ENCODE measurements at places on chromosomes 7 and 10.
A peak's percentile ranks its signal among the peaks of the same experiment; 100 is the strongest.

GRCh38 chr7:12957487-12957886 is 270.1 kb downstream of the ARL4A start:
- DNase-seq = no peak

DNA sequence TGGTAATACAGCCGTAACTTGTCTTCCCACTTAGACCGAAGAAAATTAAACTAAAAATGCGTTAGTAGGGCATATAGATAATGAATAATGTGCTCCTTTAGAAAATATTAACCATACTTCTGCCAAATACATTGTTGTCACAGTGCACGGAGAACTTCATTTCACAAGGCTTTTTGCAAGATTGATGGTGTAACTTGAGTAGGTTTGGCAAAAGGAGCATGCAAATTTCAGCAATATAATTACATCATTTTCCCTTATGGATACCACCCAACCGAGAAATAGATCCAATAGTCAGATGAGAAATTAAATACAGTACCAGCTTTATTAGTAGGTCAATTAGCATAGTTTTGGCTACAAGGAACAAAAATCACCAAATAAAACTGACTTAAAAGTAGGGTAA is 792.6 kb upstream of the C7orf33 start:
- DNase-seq = no peak

- no peak for DNase-seq
Measured at GRCh38 chr10:1549591-1550290, 187.6 kb downstream of the ADARB2 start.

- DNase-seq = no peak
Measured at GRCh38 chr7:38675494-38676106, 44.4 kb upstream of the AMPH start.

- DNase-seq = no peak
Measured at GRCh38 chr7:15085366-15085765, 182.8 kb upstream of the DGKB start.

GRCh38 chr10:49347342-49347741 is 48.4 kb downstream of the C10orf71 start:
- DNase-seq = no peak

DNA sequence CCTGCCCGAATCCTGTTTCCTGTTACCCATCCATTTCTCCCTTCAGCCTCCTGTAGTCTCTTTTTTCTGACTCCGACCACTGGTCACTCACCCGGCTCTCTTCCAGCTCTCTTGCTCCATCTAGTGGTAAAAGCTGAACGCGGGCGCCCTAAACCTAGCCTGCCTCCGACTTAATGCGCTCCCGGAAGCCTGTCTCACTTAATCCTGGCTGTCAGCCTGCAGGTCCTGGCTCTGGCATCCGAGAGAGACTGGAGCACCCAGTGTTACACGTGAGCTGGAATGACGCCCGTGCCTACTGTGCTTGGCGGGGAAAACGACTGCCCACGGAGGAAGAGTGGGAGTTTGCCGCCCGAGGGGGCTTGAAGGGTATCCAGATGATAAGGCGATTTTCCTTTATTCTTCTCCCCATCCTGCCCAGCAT is 10.3 kb downstream of the SUMF2 start:
- DNase-seq = peak; percentile 26

All from substantia nigra (tissue), 51 donors.